RPMI8226 (cell line): ENCODE measurements at places on chromosomes 5 and 9.

GRCh38 chr5:14512574-14512973 is 69.0 kb upstream of the OTULINL start:
- no peak for DNase-seq

GRCh38 chr5:133130387-133131118 is 78.7 kb downstream of the HSPA4 start:
- no peak for DNase-seq

DNA sequence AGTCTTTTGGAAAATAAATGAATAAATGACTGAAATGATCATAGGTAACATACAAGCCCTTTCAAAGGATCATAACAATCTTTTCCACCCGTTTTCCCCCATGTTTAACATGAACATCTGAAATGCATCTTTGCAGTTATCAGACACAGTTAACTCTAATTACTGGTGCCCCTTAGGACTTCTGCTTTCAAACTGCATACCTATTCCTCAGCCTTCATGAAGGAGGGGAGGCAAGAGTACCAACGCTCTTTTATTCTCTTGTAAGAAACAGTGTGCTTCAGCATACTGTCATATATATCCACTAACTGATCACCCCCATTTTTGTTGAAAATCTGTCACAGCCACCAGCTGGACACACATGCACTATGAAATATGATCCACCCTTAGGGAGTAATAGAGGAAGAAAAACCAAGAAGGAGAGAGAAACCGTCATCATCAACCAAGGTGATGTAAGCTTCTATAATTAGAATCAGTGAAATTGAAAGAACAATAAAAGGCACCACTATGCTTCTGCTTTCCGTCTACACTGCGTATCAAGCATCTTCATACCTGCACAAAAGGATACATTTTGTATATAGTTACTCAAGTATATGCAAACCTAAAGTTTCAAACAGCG is 98.7 kb downstream of the RAPGEF6 start:
- peak; percentile 5 for DNase-seq

DNA sequence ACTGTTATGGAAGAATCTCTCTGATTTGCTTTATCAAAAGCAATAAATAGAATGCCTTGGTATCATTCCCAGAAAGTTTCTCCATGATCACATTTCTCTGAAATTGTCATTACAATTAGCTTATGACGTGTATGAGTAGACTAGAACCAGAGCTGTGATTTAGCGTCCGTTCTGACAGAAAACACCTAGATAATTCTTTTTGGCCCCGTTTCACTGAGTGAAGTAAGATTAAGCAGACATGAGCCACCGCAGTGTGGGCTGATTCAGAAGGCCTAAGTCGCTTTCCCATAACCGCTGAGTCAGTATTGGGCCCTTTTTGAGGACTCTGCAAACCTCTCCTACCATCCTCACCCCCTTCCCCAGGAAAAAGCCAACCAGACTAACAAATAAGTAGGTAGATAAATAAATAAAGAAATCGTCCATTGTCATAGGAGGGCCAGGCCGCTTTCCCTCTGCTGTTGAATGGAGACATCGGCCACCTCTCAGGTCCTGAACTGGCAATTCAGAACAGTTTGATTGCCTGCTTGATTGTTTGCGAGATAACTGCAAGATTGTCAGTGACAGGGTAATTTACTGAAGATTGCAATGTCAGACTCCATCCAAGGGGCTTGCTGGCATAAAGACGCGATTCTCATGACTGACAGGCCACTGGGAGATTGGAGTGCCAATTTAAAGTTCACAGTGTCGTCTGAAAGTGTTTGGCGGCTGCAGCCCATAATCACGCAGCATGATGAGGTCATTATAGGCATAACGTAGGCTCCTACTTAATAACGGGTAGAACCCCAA is 105.0 kb upstream of the WWC1 start:
- DNase-seq = no peak

DNA sequence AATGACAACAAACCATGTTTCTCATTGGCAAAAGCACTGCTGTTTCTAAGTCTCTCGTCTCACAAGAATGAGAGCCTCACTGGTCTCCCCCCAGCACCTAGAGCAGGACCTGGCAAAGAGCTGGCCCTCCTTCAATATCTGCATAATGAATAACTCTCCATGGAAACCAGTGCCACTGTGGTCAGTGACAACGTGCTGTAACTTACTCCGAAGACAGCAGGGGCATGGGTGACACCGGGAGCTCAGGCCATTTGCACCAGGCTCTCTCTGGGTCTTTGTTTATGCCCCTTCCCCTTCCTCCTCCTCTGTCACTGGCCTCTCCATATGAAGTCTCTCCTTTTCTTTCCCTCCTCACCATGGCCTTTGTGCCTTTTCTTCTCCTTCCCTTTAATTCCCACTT is 33.3 kb downstream of the TAS2R1 start:
- DNase-seq = peak; percentile 59

GRCh38 chr5:6397536-6398269 is 19.4 kb upstream of the MED10 start:
- no peak for DNase-seq

DNA sequence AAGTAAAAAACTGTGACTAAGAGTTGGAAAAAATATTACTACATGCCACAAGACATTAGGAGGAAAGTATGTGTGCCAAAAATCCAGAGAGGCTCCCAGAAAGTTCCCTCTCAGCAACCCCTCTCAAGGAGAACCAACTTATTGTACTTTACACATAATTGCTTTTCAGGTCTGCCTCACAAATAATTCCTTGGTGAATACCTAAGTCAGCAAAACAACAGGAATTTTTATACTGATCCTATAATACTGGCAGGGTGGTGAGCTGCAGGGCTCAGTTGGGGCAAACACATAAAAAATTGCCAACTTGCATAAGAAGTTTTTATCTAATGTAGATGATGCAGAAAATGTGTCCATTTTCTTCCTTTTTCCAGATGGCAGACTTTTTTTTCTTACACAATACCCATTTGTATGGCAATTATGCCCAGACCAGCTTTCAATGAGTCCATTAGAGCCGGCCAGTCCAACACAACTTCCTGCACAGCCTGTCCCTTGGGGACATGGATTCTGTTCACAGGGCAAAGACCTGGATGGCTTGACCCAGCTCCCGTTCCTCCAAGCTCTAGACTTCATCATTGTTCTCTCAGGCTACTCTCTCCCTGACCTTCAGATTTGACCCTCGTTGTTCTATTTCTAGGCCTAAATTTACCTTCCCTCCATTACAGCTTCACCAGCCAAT is 31.3 kb downstream of the MARCHF3 start:
- DNase-seq = no peak

GRCh38 chr9:134360897-134361296 is 34.6 kb downstream of the RXRA start:
- no peak for DNase-seq
